Stimulated activated CD8-positive, alpha-beta memory T cell treated with anti-CD3 and anti-CD28 coated beads, Interleukin-4, amount 100 ng/mL, for 1 hour (primary cell): ENCODE measurements at places on chromosomes 2 and 18.

- DNase-seq: no peak
Measured at GRCh38 chr18:34522603-34523002, 187.5 kb upstream of the DTNA start.

DNA sequence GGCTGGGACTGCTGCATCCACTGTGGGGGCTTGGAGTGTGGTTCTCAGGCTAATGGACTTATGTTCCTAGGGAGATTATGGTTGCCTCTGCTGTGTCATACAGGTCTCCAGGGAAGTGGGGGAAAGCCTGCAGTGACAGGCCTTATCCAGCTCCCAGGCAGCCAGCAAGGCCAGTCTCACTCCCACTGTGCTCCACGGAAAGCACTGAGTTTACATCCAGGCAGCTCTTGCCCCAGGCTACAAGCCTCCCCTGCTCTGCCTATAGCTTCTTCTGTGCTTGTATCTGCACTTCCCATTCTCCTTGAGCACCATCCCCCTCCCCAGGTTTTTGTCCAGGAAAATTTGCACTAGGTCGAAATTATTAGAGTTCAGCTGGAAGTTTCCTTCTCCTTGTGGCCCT is 231.9 kb downstream of the ZRANB3 start:
- DNase-seq: no peak

GRCh38 chr2:226360658-226361057 is 439.0 kb downstream of the IRS1 start:
- DNase-seq: no peak

DNA sequence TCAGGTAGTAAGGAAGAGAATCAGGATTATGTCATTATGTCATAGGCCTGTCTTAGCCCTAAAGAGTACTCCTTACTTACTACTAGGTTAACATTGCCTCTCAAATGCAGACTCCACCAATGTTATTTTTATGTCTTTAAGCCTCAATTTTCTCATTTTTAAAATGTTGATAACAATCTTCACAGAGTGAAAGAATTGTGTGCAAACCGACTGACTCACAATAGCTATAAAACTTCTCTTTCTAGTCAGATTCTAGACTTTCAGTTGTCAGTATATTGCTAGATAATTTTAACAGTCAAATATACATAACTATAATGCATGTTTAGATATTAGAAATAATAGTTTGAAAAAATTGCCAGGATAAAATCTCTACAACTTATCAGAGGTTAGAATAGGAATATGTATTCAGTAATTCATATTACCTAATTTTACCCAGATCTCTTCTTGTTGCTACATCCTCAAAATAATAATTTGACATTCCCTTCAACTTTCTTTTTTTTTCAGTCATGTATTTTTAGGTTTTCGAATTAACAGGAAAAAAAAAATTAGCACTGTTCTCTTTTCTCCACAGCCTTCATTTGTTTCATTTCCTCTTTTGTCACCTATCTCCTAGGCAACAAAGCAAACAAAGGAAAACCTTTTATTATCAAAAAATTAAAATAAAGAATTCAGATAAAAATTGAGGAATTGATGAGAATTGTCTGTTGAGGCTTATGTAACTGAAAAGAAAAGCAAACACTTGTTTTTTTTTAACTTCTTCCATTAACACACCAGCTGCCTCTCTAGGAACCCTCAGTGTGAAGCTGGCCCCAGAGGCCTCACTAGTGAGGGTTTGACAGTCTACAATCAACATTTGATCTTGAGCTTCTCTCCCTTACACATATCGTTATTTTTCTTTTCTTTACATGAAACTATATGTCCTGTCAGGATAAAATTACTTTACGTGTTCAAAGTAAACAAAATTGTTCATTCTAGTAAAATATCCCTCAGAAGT is 279.0 kb downstream of the CALCRL start:
- no peak for DNase-seq

DNA sequence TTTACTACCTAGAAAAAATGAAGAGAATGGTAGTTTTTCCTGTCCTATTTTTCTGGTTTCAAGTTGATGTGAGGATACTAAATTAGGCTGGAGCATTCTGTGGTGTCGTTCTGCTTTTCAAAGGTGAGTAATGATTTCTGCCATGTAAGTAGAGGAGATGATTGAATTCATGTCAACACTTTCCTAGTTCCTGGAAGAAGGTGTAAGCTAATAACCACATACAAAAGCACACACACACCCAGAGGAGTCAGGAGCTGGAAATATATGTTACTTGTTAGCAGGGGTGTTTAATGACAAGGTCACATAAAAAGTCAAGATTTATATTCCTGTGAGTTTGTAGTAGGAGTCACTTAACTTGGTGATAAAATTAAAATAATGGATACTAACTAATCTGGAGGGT is 172.1 kb downstream of the TMX3 start:
- DNase-seq: no peak

GRCh38 chr18:33781429-33781828 is 203.4 kb downstream of the ASXL3 start:
- no peak for DNase-seq

GRCh38 chr2:237289139-237289538 is 124.8 kb downstream of the COL6A3 start:
- DNase-seq: no peak

DNA sequence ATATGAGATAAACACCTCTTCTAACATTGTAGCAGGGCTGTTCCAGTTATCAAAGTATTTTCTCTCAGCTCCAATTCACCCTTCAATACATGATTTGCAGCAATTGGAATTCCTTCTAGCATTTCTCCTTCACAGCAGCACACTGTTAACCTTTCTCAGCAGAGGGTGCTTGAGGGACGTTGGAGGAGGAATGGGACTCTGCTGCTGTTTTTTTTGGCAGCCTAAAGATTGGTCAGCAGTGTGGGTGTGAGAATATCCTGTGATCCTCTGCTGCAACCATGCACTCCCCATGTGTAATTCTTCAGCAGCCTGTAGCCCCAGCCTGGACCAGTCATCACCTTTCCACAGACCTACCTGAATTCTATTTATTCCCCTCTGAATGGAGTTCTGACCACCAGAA is 1708.9 kb upstream of the CELF4 start:
- no peak for DNase-seq

- DNase-seq: no peak
Measured at GRCh38 chr18:43130716-43131260, 15.3 kb upstream of the RIT2 start.

GRCh38 chr2:17576802-17577201 is 36.3 kb downstream of the VSNL1 start:
- no peak for DNase-seq

DNA sequence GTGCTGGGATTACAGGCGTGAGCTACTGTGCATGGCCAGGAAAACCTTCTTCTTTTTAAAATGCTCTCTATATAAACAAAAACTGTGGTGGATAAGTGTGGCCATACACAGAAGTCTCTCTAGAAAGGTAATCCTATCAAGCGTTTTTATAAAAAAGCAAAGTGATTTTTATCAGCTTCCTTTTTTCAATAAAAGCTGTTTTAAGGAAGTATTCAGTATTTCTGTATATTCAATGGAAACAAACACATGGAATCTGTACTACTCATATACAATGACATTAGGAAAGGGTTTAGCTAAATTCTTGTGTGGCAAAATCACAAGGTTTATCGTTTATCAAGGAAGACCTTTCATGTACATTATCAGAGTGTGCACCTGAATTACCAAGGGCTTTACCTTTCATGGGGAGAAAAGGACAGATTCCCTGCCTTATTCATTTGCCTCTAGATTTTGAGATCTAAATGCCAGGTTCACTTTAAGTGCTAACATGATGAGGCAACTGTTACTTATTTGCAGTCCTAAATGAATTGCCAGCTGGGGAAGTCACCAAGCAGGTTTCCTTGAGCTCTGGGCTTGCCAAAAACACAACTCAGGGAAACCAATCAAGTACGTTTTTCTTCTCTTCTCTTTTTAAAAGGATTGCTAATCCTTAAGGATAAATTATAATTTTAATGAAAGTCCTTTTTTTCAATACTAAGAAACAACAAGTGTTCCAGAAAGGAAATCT is 70.8 kb downstream of the RTN4 start:
- no peak for DNase-seq

DNA sequence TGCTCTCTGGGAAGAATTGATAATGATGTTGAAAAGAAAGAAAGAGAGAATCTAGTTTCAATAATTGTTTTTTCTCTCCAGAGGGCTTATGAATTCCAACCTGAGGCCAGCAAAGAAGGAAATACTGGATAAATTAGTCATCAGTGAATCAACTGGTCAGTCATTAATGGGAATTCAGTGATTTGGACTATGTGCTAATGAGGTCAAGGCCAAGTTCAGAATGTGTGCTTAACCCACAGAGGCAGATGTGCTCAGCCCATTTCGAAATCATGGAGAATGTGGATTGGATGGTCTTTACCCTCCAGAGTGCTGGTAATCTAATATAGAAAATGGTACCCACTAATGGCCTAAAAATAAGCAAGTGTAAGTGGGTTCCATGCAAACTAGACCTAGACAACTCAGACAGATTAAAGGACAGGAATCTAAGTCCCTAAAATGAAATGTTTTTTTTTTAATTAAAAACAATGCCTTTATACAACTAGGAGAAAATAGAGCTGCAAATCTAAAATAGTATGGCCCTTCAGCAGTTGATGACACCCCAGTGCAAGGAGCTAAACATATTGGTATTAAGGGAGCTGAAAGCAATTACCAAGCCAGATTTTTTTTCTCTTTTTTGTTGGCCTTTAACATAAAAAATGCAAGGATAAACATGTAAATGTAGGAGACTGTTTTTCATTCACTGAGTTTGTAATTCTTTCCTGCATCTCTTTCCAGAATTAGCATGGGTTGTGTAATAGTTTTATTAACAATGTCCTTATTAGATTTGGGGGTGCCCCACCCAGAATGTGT is 296.9 kb downstream of the SATB2 start:
- DNase-seq: no peak

- no peak for DNase-seq
Measured at GRCh38 chr18:56021136-56021808, 433.3 kb upstream of the TCF4 start.

DNA sequence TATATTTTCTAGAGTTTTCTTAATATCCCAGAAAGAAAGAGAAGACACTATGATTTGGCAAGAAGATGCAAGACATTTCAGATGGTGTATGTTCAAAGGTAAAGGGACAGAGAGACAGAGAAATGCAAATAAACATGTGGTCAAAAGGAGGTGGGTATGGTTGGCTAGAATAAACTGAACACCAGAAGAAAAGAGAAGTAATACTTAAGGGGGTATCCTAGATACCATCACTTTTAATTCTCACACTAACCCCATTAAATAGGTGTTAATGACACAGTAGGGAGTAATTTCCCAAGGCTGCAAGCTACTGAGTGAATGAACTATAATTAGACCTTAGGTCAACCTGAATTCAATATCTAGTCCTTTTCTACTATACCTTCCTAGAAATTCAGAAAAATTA is 111.2 kb upstream of the CD226 start:
- no peak for DNase-seq

- DNase-seq: no peak
Measured at GRCh38 chr18:54181856-54182602, 42.4 kb downstream of the MBD2 start.

DNA sequence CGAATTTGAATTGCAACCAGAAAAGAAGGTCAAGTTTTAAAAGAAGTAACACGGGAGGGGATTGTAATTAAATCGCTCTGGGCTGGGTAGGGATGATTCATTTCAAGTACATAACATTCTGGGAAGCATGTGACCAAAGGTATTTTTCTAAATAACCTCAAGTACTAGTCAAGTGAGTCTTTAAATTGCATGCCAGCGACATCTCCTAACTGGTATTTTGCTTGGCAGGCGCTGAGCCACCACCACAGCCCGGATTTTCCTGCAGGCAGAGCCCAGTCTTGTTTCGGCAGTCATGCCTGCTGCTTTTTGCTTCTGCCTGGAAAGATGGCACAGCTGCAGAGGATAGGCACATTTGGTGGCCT is 33.7 kb upstream of the NPAS2 start:
- DNase-seq: no peak

DNA sequence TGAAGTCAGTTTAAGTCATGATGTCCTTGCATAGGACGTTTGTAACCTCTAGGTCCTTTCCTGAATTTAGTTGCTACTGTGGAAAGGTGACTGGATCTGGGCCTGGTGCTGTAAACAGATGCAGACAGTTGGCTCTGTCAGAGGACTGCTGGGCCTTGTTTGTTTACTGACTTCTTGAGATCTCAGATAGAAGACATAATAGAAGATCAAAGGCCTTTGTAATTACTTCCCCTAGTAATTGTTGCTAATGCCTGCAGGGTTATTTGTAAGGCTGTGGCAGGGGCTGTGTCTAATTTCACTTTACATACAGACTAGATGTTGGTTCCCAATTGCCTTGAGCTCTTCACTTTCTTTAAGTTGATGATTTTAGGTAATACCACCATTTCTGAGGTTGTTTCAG is 42.5 kb downstream of the LYPD6B start:
- DNase-seq: no peak

- no peak for DNase-seq
Measured at GRCh38 chr2:27307545-27308358, 493 bp downstream of the UCN start.

DNA sequence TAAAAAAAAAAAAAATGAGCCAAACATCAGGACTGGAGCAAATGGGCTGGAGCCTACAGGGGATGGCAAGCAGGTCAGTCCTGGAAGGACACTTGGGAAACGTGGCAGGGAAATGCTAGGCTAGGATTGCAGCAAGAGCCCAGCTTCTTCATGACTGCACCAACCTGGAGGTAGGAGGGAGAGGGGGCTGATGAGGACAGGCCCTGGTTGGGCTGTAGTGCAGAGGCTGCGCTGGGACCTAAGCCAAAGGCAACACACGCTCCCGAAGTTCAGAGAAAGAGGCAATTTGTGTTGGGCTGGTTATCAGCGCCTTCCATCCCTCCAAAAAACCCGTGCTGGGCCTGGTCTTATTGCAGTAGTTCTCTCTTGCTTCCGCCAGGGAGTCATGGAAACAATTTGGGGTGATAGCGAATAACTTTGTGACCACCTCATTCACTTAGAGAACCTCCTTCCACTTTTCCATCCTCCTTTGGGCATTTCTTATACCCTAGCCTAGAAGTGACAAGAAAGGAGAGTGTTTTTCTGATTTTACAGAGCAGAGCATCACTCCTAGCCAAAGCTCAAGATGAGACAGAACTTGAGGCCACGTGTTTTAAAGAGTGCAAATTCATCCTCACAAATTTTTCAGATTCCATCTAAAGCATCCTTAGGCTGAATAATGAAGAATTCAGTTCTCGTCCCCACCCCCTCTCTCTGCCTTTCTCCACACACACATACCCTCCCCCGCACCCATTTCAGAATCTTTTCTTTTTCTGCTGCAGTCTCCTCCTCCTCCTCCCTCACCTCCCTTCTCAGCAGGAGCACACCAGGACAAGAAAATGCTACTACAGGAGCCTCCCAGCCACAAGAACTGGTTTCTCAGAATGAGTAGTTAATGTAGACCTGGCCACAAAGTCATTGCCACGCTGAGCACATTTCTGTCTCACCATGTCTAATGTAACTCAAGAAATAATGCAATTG is 82.5 kb upstream of the STPG4 start:
- DNase-seq: no peak

GRCh38 chr2:106282462-106283170 is 88.5 kb upstream of the UXS1 start:
- no peak for DNase-seq

GRCh38 chr2:66198873-66199272 is 236.1 kb upstream of the MEIS1 start:
- no peak for DNase-seq
